ENCODE measurements at places on chromosomes 2 and 18. TPM values are rescaled to one million over a fixed set of nuclear protein-coding genes. Genes with fewer than 3 reads are reported as not detected.

- DNase-seq = no peak
These were observed 10.0 kb upstream of the GPR55 start for GRCh38 chr2:230935130-230935430.

GRCh38 chr2:239946562-239946863, 78.6 kb downstream of the NDUFA10 start:
- DNase-seq = no peak

GRCh38 chr2:40451918-40452605, at the start of gene SLC8A1:
Gene SLC8A1, minus strand, starts transcription at chr2:40452090.
- DNase-seq = peak; percentile 53

DNA sequence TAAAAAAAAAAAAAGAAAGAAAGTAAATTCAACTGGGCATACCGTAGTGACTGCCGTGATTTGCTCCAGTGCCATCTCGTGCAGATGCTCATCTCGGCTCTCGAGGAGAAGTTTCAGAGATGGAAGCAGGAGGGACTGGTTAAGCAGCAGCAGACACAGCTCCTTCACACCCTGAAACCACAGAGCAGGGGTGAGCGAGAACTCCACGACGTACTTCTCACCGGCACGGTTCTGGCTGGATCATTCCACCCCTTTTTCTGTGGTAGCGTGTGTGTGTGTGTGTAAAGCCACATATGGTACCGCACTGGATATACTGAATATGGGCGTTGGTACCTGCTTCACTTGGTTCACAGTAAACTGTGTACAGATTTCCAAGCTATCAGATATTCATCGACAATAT, 382.2 kb downstream of the NBAS start:
- no peak for DNase-seq

DNA sequence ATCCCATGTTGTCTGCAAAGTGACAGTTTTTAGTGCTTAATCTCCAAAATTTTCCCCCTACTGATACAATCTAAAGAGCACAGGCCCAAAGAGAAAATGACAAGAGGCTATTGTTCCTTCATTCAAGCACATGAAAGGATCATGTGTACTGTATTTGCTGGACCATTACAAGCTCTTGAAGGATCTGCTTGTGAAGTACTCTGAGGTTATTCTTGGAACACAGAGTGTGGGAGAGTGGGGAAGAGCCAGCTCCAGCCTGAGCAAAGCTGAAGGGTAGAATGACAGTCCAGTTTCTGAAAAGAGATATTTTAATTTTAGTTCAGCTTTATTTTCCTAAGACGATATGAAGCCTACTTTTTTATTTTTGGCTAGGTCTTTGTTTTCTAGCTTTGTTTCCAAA, 112.2 kb downstream of the GALNT3 start:
- no peak for DNase-seq

GRCh38 chr2:122378521-122378920, 623.1 kb downstream of the TSN start:
- DNase-seq = no peak

DNA sequence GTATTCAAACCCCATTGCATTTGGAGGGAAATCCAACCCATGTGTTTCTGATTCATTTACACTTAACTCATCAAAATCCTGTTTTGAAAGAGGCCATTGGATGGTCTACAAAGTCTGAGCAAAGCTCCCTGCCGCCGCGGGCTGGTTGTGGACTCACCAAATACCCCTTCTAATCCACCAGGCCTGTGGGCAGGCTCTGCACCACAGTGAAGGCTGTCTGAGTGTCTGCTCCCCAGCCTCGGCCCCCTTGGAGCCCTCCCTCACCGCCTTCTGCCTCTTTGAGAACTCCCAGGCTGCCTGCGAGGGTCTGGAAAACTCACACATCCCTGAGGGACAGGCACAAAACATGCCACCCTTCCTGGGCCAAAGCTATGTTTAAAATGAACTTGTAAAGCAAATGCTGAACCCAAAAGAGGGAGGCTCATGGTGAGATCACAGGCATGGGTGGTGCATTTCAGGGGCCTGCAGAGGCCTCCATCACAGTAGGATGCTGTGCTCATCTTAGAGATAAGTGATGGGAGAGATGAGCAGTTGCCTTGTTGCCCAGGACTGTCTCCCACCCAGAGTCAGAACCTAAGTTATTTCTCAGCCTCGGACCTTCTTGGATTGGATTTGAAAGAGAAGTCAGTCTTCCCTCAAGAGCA, 225.0 kb downstream of the CYP26B1 start:
- DNase-seq = no peak

- DNase-seq = no peak
These were observed 9.6 kb downstream of the DCDC2C start for GRCh38 chr2:3712831-3713503.

GRCh38 chr2:80531319-80531718, 226.8 kb upstream of the LRRTM1 start:
- no peak for DNase-seq

- DNase-seq = no peak
These were observed 24.2 kb downstream of the NEU4 start for GRCh38 chr2:241833101-241833663.

- no peak for DNase-seq
These were observed 53.5 kb upstream of the ZDBF2 start for GRCh38 chr2:206220997-206221396.

DNA sequence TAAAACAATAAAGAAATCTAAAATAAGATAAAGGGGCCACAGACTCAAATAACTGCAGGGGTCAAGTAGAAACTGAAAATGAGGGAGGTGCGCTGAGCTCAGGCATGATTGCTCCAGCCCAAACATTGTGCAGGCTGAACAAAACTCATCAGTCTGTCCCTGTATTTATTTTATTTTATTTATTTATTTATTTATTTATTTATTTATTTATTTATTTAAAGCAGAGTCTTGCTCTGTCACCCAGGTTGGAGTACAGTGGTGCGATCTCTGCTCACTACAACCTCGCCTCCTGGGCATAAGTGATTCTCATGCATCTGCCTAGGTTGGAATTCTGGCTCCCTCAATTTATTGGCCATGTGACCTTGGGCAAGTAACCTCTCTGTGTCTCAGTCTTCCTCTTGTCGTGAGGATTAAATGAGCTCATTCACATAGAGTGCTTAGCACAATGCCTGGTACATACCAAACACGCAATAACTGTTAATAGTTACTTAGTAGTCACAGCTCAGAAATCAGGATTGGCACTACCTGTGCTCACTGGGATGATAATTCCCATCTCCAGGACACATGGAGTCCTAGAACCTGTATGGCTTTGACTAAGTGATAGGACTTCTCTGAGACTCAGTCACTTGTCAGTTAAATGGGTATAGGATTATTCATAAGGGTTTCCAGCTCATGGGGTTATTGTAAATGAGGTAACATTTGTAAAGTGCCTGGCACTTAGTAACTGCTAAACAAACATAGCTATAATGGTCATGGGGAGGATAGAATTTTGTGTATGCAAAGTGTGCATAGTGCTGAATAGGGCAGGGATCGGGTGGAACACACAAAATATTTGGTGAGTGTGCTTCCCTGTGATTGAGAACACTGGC, 6.0 kb downstream of the SPEG start:
- DNase-seq = no peak

DNA sequence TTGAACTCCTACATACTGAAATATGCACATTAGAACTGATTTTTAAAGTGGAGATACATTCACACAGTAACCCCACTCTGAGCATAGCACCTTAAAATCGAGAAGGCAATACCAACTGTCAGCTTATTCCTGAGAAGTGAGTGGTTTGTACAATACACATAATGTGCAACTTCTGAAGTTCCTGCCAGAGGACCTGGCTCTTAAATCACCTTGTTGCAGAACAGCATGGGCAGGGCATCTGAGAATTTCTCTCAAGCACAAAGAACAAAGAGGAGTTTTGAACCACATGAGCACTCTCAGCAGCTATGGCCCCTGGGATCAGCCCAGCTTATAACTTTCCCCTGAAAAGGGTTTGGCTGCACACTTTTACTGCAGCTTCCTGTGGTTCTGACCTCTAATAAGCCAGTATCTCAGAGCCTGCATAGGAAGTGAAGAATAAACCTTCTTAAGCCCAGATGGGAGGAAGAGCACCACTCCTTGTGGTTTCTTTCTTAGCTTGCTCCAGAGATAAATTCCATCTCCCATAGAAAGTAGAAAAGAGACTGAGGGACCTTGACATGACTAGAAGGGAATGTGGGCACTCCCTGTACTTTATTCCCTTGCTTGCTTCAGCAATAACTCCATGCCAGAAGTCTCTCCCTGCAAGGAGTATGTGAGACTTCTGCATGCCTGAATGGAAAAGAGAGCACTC, 862.3 kb downstream of the SUCLG1 start:
- DNase-seq = no peak

DNA sequence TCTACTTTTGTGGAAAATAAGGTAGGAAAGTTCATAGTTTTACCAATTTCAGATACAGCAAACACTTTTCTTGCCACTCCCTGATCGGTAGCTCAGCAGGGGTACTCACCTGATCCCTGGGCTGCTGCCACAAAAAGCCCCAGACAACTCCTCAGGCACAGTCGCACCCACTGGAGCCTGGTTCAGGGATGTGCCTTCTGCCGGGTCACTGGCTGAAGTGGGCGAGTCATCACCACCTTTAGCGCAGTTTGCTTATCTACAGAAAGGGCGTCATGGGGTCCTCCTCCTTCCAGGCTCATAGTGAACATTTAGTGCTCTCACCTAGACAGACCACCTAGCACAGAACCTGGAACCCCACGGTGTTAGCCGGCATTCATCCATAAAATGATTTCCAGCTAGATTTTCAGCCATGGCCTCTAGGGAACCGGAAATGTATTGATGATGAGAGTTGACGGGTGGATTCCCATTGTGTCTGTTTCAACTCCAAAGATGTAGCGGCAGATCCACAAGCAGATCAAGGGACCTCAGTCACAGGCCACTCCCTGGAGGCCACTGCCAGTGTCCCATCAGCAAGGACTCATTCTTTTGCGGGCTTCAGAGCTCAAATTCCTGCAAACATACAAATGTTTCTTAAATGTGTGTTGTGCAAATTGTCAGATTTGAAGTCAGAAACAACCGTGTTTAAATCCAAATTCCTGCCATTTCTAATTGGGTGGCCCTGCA, 408.4 kb upstream of the SALL3 start:
- DNase-seq = no peak

GRCh38 chr2:74183878-74184277, 5.2 kb upstream of the MOB1A start:
- no peak for DNase-seq

GRCh38 chr2:1282552-1282951, 130.7 kb upstream of the TPO start:
- peak; percentile 45 for DNase-seq

DNA sequence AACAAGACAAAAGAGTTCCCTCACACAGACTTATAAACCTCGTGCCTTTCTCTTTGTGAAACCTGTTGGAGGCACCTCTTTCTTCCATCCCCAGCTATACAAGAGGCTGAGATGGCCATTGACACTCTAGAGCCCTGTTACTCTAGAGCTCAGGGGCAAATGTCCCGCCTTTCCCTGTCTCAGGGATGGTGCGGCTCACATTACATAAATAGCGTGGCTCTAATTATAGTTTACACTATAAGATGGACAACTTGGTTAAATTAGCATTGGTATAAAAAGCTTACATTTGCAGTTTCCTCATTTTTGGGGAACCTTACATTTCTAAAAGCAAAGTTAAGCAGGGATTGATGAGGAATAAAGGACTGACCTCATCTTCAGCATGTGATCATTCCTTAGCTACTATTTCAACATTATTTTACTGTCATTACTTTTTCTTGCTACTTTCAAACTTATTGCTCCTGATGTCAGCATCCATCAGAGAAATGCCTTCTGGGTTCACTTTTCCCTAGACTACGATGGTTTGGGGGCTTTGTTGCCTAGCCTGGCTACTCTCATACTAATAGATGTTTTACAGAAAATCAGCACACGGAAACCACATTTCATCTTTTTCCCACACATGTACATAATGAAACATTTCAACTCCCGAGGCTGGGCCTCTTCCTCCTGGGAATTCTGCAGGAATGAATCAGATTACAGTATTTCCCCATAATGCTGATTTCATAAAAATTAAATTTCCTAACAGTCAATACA, 40.4 kb downstream of the FTCDNL1 start:
- no peak for DNase-seq

GRCh38 chr18:21000667-21001066, 110.9 kb downstream of the ROCK1 start:
- no peak for DNase-seq

- no peak for DNase-seq
These were observed 24.8 kb upstream of the GNAL start for GRCh38 chr18:11664286-11664685.

GRCh38 chr18:10247742-10248082, 206.7 kb upstream of the APCDD1 start:
- no peak for DNase-seq

Gene GYPC
- 146 TPM for polyA plus RNA-seq

Gene MEIS1
- 44.9 TPM for polyA plus RNA-seq

Gene STPG4
- 0.06 TPM for polyA plus RNA-seq

Gene OR6B2
- polyA plus RNA-seq = not detected

Gene NT5C1B
- not detected for polyA plus RNA-seq

Gene FOXI3
- polyA plus RNA-seq = not detected

Gene GPR75
- polyA plus RNA-seq = 0.32 TPM
